Left ventricle myocardium inferior (tissue), 1 donor: ENCODE measurements at places on chromosomes 3 and 15. TPM values are rescaled to one million over a fixed set of nuclear protein-coding genes. Genes with fewer than 3 reads are reported as not detected.

DZIP3 gene
- total RNA-seq: 23.9 TPM

RFT1 gene
- total RNA-seq: 9.4 TPM

PLA2G4E gene
- total RNA-seq: not detected

EXD1 gene
- total RNA-seq: not detected

PATL2 gene
- total RNA-seq: 3.7 TPM
